ENCODE measurements at places on chromosomes 13 and 19. TPM values are rescaled to one million over a fixed set of nuclear protein-coding genes. Genes with fewer than 3 reads are reported as not detected.

NLRP12 gene
- 0.15 TPM for polyA plus RNA-seq

BRME1 gene
- polyA plus RNA-seq = 2.8 TPM

SRRM5 gene
- 0.25 TPM for polyA plus RNA-seq

S1PR5 gene
- 0.33 TPM for polyA plus RNA-seq

ATP1A3 gene
- 0.33 TPM for polyA plus RNA-seq

CNN2 gene
- 90.6 TPM for polyA plus RNA-seq

CCDC106 gene
- polyA plus RNA-seq = 13.5 TPM

ZNF135 gene
- 12.0 TPM for polyA plus RNA-seq

MADCAM1 gene
- not detected for polyA plus RNA-seq

UBE2L5 gene
- polyA plus RNA-seq = not detected

DNMT1 gene
- 60.2 TPM for polyA plus RNA-seq

PGLYRP2 gene
- not detected for polyA plus RNA-seq

Data from ovary (tissue), 10 donors.